Psoas muscle (tissue), 8 donors: ENCODE measurements at places on chromosomes 12 and 14. TPM values are rescaled to one million over a fixed set of nuclear protein-coding genes. Genes with fewer than 3 reads are reported as not detected.
A peak's percentile ranks its signal among the peaks of the same experiment; 100 is the strongest.

DNA sequence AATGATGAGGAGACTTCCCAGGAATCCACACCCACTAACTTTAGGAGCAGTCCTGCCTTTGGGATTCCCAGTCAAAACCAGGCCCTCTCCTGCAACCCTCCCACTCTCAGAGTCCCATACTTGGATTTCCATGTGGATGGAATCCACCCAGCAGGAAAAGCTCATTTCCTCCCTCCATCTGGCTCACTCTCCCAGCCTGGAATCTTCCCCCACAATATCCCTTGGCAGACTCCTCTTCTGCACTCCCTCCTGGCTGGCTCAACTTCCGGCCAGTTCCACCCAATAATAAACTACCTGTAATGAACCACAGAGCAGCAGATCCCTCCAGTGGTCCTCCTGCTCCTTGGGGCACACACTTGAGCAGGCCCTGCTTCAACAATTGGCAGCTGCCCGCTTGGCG lies 102.8 kb upstream of the EGLN3 start:
- peak; percentile 68 for DNase-seq

DNA sequence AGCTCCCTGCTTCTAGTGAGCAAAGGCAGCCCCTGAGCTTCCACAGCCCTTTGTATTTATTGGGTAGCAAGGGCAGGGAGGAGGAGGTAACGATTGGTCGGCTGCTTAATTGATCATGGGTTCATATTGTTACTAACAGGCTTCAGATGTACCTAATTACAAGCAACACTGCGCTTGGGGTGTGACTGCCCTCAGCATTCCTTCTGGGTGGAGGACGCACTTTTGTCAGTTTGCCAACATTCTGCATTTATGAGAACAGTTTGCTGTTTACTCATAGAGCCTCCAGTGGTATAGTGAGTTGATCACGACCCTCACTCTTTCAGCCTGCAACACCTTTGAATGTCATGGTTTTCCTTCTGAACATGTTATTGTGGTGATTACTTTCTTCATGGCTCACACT lies 9.6 kb downstream of the TSHR start:
- no peak for DNase-seq

- DNase-seq: no peak
These were observed 19.5 kb upstream of the SPIC start for GRCh38 chr12:101455685-101456084.

DNA sequence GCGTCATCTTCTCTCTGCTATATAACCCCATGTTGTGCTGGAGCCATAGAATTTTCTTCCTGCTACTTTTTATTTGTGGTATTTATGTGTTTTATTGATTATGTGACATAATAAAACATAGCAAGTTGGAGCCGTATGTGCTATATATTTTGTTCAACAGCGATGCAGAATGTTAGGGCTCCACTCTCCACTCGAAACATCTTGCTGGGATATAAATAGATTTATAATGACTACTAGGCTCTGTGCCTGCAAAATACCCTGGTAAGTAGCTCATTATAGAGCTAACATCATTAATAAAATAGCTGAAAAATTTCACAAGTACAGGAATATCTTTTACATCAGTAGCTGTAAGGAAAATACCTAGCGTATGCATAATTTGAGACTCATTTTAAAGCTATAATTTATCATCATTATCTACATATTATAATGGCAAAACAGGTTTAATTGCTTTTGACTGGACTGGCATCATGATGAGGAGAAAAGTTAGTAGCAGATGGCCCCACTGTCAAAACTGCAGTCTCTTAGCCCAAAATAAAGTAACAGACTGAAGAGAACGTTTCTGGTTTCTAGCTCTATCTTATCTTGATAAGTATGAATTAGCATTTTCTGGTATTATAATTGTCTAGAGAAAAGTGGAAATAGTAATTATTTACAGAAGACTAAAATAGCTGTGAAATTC lies 263.0 kb downstream of the NEDD1 start:
- DNase-seq: no peak

DNA sequence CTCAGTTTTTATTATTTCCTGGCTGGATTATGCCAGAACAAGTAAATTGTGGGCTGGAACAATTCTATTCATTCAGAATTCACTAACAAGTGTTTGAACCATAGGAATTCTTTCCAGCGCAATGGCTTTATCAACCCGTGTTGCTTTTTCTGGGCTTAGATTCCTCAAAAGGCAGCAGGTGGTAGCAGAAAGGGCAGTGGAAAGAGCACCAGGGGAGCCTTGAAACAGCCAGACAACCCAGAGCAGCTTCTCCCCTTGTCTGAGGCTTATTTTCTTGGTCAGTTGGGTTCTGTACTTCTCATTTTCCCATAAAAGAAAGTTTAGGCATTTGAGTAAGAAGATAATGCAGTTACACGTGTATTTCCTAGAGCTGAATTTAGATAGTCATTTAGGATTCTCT lies 130.7 kb downstream of the OTOGL start:
- no peak for DNase-seq

DNA sequence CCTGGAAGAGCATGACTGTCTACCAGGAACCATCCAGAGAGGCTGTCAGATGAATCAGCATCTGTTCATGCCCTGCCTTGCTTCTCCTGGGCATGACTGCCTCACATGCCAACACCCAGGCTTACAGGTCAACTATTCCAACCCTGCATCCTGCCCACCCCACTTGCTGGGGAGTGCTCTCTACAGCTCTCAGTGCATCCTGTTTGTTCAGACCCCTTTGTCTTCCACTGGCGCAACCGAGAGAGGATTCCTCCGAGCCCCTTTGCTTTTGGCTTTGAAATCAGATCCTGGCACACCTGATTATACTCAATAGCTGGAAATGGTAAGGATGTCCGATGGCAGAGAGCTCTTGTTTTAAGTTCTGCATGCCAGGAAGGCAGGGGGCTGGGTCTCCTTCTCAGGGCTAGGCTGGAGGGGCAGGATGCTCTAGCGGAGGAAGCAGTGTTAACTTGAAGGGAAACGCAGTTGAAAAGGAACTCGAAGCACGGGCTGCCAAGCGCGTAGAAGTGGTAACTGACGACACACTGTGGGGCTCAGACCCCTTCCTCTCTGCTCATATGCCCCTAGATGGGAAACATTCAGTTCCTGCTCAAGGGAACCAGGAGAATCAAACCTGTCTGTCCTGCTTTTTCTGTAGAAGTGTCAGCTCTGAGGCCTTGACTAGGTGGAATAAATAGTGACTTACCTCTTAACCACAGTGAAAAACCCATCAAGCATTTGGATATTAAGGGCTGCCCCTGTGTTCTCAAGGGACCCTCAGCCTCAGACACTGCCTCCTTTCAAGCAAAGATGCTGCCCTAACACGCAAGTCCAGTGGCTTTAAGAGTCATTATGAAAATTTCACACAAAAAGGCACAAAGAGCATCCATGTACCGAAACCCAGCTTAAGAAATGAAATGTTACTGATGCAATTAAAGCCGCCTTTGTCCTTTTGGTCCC lies 297.5 kb downstream of the ZFP36L1 start:
- DNase-seq: no peak

DNA sequence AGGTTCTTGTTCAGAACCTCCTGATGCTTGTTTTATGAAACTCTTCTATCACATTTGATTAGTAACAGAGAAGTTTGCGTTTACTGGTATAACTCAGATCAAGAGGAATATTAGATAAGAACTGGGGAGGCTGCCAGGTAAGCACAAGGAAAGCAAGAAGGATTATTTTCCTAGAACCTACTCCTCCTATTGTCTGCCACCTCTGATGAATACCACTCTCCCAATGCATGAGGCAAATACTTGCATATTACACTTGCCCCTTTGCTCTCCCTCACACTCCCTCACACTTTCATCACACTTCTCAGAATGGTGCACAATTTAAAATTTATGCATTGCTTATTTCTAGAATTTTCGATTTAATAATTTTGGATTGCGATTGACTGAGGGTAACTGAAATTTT lies 43.6 kb downstream of the LIN7A start:
- DNase-seq: no peak

DNA sequence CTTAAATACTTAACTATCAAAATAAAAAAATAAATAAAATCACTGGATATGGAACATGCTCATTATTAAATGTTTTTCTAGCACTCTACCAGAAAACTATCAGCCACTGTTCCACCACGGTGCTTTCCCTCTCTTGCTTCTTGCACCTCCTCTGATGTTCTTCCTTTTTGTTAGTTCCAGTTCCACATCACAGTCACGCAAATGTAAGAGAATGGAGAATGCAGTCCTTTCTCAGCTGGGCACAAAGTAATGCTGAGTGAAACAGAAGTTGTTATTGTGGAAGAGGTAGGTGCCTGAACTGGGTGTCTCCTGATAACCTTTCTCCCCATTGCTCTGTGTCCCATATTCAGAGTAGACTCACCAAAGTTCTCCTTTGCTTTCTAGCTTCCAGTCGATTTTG lies 1116.9 kb upstream of the TMEM132C start:
- DNase-seq: no peak

- DNase-seq: no peak
These were observed 583.9 kb downstream of the ALG10 start for GRCh38 chr12:34605955-34606748.

- no peak for DNase-seq
These were observed 192.6 kb upstream of the BCL2L14 start for GRCh38 chr12:11877869-11878780.

GRCh38 chr12:116916714-116917114 lies 6.0 kb downstream of the FBXW8 start:
- no peak for DNase-seq

DNA sequence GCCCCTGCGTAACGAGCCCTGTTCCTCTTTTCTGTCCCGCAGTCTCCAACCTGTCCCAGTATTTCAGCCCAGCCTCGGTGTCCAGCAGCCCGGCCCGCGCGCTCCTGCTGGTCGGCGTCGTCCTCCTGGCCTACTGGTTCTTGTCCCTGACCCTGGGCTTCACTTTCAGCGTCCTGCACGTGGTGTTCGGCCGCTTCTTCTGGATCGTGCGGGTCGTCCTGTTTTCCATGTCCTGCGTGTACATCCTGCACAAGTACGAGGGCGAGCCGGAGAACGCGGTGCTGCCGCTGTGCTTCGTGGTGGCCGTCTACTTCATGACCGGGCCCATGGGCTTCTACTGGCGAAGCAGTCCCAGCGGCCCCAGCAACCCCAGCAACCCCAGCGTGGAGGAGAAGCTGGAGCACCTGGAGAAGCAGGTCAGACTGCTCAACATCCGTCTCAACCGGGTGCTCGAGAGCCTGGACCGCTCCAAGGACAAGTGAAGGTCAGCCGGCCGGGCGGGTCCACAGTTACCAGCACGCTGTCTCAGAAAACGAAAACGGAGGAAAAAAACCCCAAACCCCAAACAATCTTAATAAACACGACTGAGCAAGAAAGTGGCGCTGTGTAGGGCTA lies 31.6 kb downstream of the BRI3BP start:
- DNase-seq: no peak

DNA sequence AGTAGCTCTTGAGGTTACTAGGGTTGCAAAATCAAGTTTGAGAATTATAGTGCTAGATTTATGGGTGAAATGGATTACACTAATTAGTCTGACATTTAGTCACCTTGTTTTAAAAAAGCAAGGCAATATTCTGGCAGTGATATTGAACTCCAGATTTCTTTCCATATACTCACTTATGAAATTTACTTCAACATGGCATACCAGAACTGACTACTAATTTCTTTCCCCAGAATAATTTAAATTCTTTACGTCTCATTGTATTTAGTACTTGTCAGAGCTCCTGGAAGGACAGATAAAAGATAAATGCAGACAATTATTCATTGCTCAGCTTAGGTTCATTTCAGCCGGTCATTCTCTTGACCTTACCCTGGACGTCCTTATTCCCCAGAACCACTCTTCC lies 24.3 kb downstream of the EMP1 start:
- DNase-seq: no peak

GRCh38 chr14:71452987-71453386 lies 479.2 kb upstream of the RGS6 start:
- no peak for DNase-seq

- no peak for DNase-seq
These were observed 8.9 kb upstream of the EEA1 start for GRCh38 chr12:92938018-92938417.

GRCh38 chr12:16095531-16096110 lies 181.9 kb downstream of the SLC15A5 start:
- no peak for DNase-seq

DNA sequence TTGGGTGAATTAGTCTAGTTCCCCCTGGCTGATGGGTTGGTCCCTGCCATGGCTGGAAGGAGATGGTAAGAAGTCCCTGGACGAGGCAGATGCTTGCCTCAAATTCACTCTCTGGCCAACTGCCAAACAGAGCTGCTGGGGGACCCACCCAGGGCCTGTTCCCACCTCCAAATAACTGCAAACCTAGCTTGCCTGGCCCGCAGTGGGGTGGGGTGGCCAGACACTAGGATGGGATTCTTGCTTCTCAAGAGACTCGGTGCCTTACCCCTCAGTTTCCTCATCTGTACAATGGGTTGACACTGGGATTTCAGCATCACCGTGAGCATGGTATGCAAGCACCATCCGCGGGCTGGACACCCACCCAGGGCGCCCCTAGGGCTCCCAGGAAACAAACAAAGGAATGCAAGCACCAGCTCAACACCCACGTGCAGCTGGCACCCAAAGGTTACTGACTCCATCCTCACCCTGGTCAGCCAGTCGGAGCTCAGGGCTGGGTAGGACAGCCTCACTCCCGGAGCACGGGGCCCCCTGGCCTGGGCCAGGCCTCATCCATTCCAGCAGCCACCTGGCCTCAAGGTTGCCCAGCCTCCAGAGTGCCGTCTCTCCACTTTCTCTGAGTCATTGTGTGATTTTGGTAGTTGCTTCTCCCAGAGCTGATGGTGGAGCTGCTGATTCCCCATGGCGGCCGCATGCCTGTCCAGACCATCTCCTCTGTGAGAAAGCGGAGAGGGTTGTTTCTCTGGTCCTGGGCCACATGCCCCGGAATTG lies 205.2 kb upstream of the RTL1 start:
- DNase-seq: no peak

DNA sequence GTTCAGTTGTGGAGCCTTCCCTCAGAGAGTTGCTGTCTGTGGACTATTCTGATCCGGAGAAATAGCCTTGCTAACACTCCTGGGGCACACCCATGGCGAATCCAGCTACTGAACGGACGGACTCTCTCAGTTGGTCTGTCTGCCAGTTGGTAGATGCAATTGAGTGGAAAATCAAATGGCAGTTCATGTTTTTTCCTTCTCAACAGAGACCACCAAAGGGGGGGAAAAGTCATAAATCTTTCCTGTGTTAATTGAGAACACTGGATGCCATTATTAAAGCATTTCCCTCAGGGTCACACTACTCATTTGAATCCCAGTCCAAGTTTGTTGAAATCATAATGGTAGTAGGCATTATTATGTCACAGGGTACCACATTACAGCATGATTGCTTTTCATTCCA lies 354.3 kb upstream of the FAR2 start:
- no peak for DNase-seq

Gene PDZRN4
- 0.15 TPM for total RNA-seq

Gene AICDA
- total RNA-seq: not detected

Gene APOLD1
- total RNA-seq: 10.1 TPM

Gene BDKRB2
- total RNA-seq: 0.11 TPM

Gene CCDC197
- total RNA-seq: 1.3 TPM

Gene FGF6
- 27.1 TPM for total RNA-seq

Gene OR4K15
- total RNA-seq: not detected

Gene TESPA1
- total RNA-seq: 0.54 TPM

Gene NELL2
- total RNA-seq: 0.34 TPM
